ENCODE measurements at places on chromosomes 7 and 10.
A peak's percentile ranks its signal among the peaks of the same experiment; 100 is the strongest.

GRCh38 chr7:97685952-97686351 lies 45.9 kb upstream of the TAC1 start:
- ATAC-seq, result no peak

- no peak for ATAC-seq
Observed at GRCh38 chr10:128268015-128268722, 141.9 kb upstream of the MKI67 start.

- ATAC-seq, result peak; percentile 18
Observed at GRCh38 chr10:11782793-11783557, 40.2 kb upstream of the PROSER2 start.

DNA sequence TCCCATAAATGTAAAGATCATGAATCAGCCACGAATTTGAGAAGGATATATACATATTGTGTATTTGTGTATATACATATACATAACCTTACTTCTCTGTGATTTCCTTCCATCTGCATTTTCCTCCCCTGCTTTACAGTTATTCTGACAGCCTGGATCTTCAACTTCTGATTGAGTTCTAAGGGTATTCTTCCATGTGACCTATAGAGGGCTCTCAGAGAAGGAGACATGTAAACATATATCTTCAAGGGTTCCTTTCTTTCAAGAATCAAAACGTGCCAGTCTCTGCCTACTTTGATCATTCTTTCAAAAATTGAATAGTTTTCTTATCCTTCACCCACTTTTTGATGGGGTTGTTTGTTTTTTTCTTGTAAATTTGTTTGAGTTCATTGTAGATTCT lies 453.7 kb upstream of the POT1 start:
- ATAC-seq, result no peak

GRCh38 chr7:155660758-155661093 lies 16.3 kb downstream of the RBM33 start:
- ATAC-seq, result peak; percentile 84

- no peak for ATAC-seq
Observed at GRCh38 chr10:124629842-124630241, 114.3 kb downstream of the FAM53B start.

DNA sequence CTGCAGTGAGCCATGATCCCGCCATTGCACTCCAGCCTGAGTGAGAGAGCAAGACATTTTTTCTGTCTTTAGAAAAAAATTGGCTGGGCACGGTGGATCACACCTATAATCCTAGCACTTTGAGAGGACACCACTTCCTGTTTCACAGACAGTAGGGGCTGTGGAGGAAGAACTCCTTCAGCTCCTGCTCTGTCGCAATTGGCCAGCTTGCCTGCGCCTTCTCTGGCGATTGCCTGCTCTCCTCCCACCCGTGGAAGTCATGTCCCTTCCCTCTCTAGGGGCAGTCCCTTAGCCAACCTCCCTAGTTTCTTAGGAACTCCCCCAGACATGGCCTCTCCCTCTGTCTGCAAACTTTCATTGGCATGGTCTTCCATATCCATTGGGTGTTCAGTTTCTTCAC lies 8.7 kb downstream of the PDSS1 start:
- no peak for ATAC-seq

DNA sequence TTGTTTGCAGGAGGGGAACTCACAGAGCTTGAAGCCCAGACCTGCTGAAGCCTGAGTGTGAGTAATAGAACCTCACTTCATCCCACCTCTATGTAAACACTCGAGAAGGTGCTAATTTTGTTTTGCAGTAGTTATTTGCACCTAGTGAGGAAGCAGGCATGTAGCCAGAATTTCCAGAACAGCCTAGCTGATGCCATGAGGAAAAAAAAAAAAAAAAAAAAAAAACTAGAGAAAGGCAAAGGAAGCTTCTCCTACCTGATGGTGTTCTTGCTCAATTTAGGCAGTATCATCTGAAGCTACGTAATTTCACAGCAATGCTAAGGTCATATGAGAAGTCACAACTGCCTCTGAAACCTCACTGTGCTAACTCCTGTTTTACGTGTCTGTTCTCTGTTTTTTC lies 13.6 kb upstream of the GPR37 start:
- ATAC-seq, result no peak

DNA sequence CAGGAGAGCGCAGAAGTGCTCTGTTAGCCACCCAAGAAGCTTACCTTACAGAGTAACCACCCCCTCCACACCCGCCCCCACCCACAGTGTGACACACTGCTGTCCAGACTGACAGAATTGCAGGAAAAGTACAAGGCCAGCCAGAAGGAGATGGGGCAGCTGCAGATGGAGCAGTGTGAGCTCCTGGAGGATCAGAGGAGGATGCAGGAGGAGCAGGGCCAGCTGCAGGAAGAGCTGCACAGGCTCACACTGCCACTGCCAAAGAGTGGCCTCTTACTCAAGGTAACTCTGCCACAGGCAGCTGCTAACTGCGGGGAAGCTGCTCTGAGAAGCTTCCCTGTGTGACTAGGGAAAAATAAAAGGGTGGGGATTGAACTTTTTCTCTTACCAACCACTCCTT lies 17.6 kb downstream of the CCDC136 start:
- no peak for ATAC-seq

GRCh38 chr10:44980309-44981171 lies 1.9 kb upstream of the DEPP1 start:
- no peak for ATAC-seq

DNA sequence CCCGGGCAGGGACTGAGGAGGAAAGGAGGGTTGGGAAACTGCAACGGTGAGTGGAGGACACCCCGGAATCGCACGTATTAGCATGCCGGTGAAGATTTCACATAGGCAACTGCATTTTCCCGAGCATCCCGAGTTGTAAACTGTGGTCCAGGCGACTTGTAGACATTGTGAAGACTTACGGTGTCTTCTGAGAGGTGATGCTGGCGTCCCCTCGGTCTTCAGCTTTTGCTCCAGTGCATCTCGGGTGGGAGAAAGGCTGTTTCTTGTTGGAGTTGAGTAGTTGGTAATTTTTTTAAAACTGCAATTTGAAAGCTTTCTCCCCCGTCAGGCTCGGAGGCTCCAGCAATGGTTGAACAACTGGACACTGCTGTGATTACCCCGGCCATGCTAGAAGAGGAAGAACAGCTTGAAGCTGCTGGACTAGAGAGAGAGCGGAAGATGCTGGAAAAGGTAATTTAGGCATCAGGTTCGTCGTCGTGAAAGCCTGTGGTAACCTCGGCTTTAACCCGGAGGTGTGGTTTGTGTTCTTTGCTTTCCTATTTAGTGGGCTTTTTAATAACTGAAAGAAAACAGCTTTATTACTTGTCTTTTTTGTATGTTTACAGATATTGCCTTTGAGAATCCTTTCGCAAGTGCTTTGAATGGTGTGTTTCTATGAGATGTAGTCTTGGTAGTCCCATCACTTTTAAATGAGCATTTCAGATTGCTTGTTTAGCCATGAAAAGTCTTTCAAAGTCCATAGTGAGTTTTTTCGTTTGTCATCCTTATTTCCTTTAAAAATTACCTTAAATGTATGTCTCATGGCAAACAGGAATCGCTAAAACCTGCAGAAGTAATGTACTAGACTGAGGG lies 687 bp downstream of the HELLS start:
- ATAC-seq, result peak; percentile 29

DNA sequence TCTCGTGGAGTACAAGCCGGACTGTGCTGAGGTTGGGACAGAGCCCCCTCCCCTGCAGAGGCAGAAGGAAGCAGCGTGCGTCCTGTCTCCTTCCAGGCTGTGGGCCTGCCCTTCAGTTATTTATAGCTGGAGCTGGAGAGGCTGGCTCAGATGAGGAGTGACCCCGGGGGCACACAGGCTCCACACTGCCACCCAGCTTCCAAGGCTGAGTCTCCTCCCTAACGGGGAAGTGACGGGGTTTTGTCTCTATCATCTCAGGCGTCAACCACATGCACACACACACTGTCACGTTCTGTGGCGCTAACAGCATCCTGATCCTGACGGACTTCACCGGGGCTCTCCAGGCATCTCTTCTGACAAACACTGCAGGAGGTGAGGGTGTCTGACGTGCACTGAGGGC lies 25.4 kb downstream of the AMZ1 start:
- ATAC-seq, result no peak

DNA sequence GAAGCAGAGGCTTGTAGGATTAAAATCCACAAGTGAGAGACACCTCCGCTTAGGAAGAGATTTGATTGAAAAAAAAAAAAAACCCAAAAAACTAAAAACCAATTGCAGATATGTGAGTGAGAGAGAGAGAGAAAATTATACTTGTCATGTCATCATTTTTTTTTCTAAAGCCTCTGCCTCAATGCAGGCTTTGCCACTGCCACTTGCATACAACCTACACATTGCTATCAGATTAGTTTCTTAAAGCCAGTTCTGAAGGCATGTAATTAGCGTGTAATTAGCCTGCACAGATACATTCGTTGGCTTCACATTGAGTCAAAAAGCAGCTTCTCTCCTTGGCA lies 86.1 kb upstream of the MTPN start:
- ATAC-seq, result no peak

- no peak for ATAC-seq
Observed at GRCh38 chr10:59880019-59880717, 26.2 kb downstream of the CCDC6 start.

DNA sequence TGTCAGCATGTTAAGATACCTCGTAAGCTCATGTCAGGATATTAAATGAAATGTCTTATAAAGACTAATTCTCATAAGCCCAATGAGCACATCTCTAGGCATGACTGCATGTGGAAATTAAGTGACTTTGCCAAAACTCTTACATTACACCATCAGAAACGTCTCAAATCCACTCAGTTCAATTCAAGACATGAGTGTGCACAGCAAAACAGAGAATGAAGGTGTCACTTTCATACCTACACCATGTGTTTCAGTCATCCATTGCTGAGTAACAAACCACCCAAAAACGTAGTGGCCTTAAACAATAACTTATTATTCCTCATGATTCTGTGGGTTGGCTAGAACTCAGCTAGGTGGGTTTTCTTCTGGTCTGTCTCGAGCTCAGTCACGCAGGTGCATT lies 99.8 kb downstream of the ATE1 start:
- ATAC-seq, result peak; percentile 88

- no peak for ATAC-seq
Observed at GRCh38 chr7:87075671-87076404, 16.4 kb upstream of the ELAPOR2 start.

DNA sequence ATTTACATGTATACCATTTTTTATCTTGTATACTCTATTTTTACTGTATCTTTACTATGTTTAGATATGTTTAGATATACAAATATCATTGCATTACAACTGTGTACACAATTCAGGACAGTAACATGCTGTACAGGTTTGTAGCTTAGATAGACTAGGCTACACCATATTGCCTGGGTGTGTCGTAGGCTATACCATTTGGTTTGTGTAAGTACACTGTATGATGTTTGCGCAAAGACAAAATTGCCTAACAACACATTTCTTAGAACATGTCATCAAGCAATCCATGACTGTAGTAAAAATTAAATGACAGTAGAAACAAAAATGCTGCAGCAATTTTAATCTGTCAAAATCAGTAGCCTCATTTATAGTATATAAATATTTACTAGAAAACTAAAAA lies 812.2 kb downstream of the GRM8 start:
- no peak for ATAC-seq

DNA sequence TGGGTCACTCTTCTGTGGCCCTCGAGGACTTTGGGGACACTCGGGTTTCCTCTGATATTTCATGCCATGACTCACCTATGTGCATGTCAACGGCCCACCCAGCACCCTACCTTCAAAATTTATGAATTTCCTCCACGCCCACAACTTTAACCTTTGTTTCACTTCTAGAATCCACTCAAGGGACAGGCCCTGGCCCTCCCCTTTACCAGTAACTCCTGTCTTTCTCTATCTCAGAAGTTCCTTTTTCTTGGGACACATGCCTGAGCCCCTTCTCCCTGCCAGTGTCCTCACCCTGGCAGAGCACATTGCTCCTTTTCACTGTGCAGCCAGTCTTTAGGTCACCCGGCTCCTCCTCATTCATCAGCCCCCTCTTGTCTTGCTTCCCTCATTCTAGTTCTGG lies 282.5 kb upstream of the KLF6 start:
- ATAC-seq, result peak; percentile 79

GRCh38 chr10:120580918-120581895 lies 124.2 kb downstream of the PLPP4 start:
- ATAC-seq, result no peak

DNA sequence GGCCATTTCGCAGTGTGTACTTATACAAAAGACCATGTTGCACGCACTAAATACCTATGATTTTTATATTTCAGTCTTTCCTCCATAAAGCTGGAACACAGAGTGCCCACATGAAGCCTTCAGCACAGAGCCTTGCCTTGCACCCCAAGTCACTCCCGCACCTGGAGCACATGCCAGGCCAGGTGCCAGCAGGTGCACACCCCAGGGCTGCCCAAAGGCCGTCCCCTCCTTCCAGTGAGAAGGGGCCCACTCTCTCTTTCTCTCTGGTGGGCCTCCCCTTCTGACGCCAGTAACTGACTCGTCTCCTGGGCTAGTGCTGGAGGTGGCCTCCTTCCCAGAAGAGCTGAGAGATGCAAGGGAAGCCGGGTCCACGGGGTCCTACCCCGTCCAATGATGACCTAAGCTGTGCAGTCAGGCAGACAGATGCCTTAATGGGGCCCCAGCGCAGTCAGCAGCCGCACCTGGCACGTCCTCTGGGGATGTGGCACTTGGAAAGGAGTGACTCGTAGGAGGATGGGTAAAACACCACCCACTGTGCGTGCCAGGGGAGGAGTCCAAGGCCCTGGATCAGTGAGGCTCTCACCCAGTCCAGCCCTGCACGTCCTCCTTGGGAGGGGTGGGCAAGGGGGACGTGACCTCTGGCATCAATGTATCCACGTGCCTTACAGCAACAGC lies 17.7 kb upstream of the SHH start:
- no peak for ATAC-seq

- ATAC-seq, result no peak
Observed at GRCh38 chr10:62306663-62307062, 38.0 kb upstream of the RTKN2 start.

- ATAC-seq, result no peak
Observed at GRCh38 chr7:99191869-99192596, 15.9 kb downstream of the KPNA7 start.

DNA sequence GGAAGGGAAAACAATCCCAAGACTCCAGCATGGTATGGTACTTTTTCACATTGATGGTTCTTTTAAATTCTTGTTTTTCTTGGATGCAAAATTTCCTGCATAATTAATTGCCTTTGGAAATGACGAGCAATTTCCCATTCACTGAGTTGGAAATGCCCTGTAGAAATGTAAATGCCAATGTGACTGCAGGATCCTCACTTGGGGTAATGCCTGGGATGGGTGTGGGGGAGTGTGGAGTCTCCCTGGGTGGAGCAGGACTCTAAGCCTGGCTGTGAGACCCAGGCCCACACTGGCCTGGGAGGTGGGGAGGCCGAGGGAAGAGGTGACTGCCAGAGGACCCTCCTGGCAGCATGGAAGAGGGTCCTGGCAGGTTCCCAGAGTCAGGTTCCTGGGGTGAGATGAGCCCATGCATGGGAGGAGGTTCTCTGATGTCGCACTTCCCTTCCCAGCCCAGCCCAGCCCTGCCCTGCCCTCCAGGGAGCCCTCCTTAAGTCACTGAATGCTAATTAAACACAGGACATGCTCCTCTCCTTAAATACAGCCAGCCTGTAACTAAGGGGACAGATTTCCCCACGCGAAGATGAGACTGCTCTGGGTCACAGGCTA lies 157.9 kb downstream of the GFRA1 start:
- ATAC-seq, result no peak

Measured in activated T-helper 17 cell treated with anti-CD3 and anti-CD28 coated beads, Interleukin-2, amount 50 U/mL, for 72 hours (primary cell).